ENCODE measurements at places on chromosomes 7 and 10.

DNA sequence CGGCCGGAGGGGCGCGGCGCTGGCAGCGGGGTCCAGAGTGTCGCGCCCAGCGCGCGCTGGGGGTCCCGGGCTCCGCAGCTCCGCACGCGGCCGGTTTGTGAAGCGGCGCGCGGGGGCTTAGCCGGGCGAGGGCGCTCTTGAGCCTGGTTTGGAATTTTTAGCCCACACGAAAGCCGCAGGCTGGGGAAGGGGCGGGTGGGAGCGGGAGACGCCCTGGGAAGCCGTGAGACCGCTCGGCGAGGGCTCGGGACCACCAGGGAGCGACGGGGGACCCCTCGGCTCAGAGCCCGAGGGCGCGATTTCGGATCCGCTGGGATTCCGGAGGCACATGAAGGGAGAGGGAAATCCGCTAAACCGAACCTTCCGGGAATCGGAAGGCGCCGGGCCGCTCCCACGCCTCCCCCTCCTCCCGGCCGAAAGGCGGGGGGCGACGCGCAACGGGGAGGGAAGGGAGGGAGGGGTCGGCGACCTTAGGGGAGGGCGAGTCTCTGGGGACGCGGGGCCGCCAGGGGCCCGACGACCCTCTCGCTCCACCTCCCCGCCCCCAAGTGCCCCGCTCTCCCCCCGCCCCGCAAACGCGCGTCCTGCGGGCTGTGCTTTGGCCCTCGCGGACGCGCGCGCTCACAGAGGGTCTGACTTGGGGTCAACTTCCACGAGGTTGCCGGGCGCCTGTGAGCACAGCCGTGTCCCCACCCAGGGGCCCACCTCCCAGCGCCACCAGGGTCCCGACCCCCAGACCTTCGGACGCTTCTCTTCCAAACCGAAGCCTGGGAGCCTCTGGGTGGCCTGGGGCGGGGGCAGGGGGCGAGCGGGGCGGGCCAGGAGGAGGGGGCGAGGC, 5.1 kb upstream of the ELFN1 start:
- peak; percentile 71 for DNase-seq

- DNase-seq, result no peak
Measured at GRCh38 chr7:135712182-135712782, 15.7 kb downstream of the SLC13A4 start.

DNA sequence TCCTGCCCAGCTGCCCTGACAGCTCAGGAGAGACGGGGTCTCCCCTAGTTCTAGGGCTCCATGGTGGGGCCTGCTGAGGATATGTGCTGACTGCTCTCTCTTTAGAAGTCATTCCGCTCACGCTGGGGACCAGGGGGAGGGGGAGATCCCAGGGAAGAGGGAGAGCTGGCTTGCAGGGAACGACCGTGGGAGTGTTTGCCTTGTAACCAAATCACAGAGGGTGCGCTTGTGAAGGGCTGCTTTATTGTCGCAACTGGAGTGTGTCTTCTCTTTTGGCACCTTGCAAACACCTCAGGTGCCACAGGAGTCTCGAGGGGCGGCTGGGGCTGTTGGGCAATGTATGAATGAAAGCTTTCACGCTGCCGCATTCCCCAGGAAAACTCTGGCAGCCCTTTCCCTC, 531.3 kb upstream of the MKI67 start:
- DNase-seq, result no peak

- no peak for DNase-seq
Measured at GRCh38 chr7:111096997-111097396, 6.1 kb downstream of the LRRN3 start.

GRCh38 chr10:117861329-117861728, 185.4 kb downstream of the RAB11FIP2 start:
- DNase-seq, result no peak

- DNase-seq, result no peak
Measured at GRCh38 chr7:69781412-69781846, 183.2 kb downstream of the AUTS2 start.

- no peak for DNase-seq
Measured at GRCh38 chr10:51072921-51073434, 1.3 kb upstream of the PRKG1 start.

DNA sequence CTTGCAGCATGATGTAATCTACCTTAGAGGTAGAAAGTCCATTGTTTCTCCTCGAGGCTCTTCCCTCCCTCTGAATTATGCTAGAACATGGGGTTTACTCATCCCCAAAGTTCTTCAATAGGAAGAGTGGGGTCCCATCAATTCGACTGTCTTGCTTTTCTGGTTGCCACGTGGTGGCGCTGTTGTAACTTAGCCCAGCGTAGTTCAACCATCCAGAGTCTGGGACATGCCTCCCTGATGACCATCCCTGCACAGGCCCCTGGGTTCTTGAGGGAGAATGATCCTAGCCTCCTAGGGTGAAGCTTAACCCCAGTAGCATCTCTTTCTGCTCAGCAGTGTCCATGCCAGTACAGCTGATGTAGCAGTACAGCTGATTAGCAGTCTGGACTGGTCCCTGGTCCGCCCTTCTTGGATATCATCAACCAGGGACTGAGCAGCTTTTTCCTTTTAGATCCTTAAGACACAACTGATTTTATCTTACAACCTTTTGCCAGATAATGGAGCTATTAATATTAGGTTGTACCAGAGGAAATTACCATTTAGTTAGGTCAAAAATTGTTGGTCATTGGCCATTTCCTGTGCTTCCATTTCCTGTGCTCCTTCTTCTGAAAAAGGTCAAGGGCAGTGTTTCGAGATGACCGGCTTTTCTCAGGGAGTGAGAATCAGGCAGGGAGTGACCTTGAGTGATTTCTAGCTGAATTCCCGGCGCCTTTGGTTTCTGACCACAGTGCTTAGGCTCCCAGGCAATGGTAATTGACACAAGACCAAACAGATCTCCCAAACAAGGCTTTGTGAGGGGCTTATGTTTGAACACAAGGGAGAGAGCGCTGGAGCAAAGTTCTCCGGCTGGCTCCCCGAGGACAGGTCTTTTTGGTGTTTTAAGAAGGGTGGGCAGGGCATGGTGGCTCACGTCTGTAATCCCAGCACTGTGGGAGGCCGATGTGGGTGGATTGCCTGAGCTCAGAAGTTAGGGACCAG, 65.4 kb downstream of the TACC2 start:
- no peak for DNase-seq

- no peak for DNase-seq
Measured at GRCh38 chr7:4042402-4043045, 639.6 kb upstream of the FOXK1 start.

DNA sequence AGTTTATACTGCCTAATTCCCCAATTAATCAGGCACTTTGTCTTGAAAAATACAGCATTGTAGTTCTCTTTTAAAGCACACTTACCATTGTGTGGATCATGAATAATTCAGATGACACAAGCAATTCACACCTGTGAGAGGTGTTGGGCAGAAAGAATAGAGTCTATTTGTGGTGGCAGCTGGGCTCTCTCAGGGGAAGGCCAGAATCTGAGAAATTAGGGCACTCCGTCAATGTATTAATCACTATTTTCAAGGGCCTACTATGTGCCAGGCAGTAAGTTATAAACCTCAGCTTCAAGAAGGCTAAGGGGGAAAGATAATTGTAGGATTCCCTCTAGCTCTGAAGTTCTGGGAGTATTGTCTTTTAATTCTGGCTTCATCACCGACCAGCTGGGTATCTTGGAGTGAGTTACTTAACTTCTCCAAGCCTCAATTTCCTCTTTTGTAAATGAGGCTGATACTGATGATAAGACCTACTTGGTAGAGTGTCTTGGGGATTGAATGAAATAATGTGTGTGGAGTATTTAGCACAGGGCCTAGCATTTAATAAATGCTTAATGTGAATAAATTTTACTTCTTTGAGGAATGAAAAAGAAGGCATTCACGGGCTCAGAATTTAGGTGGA, 2.5 kb downstream of the CHN2 start:
- DNase-seq, result no peak

GRCh38 chr10:103166523-103166922, 26.5 kb downstream of the NT5C2 start:
- no peak for DNase-seq

GRCh38 chr7:101970801-101971200, 153.4 kb downstream of the CUX1 start:
- DNase-seq, result no peak

DNA sequence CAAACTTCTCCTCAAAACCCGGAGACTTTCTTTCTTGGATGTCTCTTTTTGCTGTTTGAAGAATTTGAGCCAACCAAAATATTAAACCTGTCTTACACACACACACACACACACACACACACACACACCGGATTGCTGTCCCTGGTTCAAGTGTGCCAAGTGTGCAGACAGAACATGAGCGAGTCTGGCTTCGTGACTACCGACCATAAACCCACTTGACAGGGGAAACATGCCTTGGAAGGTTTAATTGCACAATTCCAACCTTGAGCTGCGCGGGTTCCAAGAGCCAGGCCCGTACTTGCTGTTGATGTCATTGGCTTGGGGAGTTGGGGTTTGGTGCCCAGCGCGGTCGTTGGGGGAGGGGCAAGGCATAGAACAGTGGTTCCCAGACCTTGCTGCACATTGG, 1.7 kb downstream of the EGFR start:
- no peak for DNase-seq

DNA sequence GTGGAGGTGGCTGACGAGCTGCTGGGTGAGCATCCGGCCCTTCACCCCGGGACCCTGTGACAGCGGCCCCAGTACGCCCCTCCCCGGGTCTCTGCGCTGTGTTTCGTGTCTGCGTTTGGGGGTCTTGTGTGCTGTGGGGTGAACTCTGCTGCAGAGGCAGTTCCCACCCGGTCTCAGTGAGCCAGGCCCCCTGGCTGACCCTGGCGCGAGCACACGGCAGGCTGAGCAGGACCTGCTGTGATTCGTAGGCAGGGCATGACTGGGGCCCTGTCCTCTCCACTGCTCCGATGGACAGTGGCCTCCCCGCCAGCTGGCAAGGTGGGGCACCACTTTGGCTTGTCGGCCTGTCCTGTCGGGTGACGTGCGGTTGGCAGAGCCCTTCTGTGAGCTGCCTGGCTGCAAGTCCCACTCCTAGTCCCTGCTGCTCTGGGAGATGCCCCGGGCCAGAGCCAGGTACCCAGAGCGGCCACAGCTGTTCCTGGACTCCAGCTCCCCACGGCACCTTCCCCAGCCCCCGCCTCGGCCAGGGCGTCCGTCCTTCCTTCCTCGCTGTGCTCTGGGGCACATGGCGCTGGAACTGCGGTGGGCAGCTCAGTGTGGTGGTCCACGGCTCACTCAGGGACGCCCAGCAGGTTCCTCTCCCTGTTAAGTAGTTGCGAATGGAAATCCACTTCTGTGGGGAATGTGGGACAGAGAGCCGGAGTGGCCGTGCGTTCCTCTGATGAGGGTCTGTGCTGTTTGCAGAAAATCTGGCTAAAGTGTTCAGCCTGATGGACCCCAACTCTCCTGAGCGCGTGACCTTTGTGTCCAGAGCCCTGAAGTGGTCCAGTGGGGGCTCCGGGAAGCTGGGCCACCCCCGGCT, 10.5 kb downstream of the GET4 start:
- DNase-seq, result no peak

DNA sequence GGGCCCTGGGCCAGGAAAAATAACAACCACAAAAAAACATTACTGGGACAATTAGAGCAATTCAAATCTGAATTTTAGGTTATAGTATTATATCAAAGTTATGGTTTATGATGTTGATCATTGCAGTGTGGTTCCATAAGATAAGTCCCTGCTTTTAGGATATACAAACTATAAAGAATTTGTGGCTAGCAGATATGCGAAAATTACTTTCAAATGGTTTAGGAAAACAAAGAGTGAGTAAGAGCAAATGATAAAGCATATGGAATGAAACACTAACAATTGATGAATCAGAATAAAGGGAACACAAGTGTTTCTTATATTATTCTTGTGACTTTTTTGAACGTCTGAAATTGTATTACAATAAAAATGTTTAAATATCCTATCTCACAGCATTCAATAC, 64.4 kb upstream of the HECTD2 start:
- DNase-seq, result no peak

GRCh38 chr10:61125560-61126170, 181.7 kb upstream of the RHOBTB1 start:
- DNase-seq, result no peak

GRCh38 chr7:82925331-82925730, 237.4 kb downstream of the PCLO start:
- DNase-seq, result no peak

- DNase-seq, result no peak
Measured at GRCh38 chr7:51000956-51001355, 218.3 kb upstream of the GRB10 start.

DNA sequence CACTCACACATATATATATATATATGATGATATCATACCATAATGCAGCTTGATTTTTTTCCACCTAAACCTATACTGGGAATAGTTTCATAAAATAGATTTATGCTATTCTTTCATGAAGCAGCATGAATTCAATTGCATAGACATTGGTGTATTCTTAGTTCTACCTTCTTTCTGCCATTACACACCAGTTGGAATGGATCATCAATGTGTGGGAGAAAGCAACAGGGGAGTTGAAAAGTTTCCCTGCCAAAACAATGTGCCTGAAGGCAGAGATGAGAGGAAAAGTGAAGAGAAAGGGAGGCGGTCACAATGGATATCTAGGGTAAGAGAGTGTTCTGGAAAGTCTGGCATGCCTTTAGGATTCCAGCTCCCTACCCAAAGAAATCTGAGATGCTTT, 25.2 kb upstream of the ACSL5 start:
- no peak for DNase-seq

- no peak for DNase-seq
Measured at GRCh38 chr7:66443946-66444345, 184.7 kb upstream of the KCTD7 start.

GRCh38 chr7:130365088-130365487, 15.2 kb upstream of the CPA1 start:
- no peak for DNase-seq

DNA sequence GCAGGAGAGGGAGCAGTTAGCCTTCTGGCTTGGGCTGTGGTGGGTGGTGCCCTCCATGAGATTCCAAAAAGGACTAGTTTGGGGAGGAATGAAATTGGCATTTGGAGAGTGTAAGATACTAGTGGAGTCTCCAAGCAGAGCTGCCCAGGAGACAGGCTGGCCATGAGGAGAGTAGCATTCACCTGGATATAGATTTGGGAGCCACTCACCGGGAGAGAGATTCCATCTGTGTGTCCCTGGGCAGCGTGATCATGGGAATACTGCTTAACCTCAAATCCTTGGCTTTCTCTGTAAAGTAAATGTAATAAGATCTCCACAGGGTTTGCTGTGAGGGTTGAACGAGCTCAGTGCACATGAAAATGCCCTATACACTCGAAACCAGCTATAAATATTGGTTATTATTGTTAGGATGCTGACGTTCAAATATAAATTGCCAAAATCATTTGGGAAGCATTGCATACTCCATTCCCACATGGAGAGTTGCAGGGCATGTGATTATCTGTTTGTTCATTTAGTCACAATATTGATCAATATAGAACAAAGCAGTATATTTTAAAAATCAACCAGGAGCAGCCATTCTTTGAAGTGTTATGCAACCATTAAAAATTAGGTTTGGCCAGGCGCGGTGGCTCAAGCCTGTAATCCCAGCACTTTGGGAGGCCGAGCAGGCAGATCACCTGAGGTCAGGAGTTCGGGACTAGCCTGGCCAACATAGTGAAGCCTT, 143.7 kb downstream of the CUX1 start:
- DNase-seq, result no peak

- DNase-seq, result no peak
Measured at GRCh38 chr7:132379292-132379691, 197.0 kb downstream of the PLXNA4 start.

GRCh38 chr7:115191526-115191925, 269.6 kb downstream of the MDFIC start:
- DNase-seq, result no peak
